ENCODE measurements at places on chromosomes 7 and 10.

DNA sequence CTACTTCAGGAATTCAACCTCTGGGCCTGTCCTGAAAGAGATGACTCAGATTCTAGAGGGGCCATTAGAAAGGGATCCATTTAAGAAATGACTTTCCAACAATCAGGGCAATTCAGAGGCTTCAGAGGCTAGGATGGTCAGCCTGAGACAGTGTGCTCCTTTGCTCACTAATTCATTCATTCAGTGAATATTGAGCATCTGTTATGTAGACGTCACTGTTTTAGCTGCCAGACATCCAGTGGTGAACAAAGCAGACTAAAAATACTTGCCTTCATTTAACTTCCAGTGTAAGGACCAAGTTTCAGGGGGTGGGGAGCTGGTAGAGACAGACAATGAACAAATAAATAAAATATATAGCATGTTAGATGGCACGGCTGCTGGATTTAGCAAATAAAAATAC, 1.6 kb downstream of the KIAA1217 start:
- DNase-seq = no peak

DNA sequence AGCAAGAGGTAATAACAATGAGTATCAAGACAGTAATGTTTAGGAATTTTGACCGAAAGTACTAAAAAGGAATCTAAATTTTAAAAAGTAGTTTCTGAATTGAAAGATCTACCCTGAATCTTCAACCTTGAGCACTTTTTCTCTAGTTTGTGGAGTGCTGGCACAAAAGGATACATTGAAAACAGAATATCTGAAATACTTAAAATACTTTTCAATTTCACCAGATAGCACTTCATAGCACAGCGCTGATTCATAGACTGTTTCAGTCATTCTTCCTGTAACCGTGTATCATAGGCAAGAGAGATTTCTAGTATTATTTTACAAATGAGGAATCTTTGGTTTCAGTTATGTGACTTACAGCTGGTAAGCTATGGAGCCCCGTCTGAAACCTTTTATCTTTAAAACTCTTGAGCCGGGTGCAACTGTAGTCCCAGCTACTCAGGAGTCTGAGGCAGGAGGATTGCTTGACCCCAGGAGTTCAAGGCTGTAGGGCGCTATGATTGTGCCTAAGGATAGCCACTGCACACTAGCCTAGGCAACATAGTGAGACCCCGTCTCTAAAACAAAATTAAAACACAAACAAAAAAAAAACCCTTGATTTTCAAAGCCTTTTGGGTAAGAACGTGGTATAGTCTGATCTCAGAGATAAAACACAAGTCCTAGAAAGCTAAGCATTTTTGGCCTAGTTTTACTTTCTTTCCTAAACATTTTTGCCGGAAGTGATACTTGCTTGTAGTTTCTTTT, 35.1 kb downstream of the FHIP2A start:
- DNase-seq = no peak

- no peak for DNase-seq
Measured at GRCh38 chr10:83373671-83374070, 765.6 kb upstream of the GHITM start.

DNA sequence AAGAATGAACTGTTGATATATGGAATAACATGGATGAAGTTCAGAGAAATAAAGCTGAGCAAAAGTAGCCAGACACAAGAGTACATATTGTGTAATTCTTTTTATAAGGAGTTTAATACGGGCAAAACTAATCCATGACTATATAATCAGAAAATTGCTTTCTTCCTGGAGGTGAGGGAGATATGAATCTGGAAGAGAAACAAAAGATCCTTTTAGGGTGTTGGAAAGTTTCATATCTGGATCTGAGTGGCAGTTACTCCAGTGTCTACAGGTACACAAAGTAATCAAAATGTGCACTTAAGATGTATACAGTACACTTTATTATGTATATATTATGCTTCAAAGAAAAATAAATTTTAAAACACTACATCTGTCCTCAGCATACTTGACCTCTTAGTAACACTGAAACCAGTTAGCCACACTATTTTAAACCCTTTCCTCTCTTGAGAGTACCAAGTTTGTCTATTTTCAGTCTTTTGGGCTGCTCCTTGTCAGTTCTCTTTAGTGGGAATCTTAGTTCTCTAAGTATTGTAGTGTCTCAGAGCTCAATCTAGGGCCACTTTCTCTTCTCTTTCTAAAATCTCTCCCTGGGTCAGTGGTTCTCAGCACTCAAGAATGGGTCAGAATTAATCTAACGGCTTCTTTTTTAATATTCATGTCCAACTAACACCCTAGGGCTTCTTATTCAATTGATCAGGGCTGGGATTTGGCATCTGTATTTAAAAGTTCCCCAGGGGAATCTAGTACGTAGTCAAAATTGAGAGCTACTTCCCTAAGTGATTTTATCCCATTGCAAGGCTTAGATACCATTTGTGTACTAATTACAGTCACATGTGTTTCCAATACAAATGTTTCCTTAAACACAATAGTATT, 4.3 kb upstream of the LIPF start:
- DNase-seq = no peak

DNA sequence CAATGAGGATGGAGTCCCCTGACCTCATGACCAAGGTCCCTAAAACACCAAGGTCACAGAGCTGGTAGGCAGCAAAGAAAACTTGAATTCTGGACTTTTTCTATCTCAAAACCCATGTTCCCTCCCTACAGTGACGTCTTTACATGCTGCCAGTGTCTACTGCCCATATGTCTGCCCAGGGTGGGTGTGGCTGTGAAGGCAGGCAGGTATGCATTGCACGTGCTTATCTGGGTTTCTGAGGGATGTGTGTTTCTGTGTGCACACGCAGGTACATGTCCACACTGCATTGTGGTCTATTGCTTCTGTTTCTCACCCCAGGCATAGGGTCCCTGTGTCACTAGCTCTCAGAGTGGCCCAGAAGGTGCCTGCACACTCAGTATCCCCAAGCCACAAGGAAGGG, 13.5 kb downstream of the ATP6V1F start:
- no peak for DNase-seq

GRCh38 chr7:66427956-66428355, 200.7 kb upstream of the KCTD7 start:
- DNase-seq = no peak

GRCh38 chr7:16817536-16817935, 12.7 kb upstream of the AGR2 start:
- no peak for DNase-seq

DNA sequence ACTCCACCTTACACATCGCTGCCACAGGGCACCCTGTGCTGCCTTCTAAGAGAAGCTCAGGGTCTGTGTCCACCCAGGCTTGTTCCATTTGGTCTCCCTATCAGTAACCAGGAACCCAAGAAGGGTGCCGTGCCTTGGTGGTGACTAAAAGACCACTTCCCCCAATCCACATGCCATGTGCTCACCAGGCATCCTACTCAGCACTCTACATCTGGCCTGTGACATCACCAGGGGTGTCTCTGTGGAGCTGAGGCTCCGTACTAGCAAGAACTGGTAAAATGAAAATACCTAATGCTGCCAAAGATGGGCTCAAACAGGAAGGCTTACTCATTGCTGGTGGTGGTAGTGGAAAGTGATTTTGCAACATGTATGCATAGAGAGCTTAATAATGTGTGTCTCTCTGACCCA, 19.0 kb upstream of the C10orf71 start:
- no peak for DNase-seq

GRCh38 chr10:11685787-11686218, 56.4 kb upstream of the ECHDC3 start:
- no peak for DNase-seq

DNA sequence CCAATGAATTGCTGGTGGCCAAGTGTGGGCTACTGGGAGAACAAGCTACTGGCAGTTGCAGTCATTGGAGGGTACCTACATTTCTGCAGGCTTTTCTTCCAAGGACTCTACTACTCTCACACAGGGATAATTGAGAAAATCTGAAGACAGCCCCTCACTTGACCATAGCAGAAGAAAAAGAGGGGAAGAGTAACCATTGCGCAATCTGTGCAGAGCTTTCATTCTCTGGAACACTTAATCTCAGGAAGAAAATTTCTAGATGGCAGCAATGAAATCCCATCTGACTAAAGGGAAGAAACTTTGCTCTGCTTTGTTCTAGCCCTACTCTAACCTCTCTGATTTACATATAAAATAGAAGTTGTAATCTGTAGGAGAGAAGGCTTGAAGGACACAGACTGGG, 1239.6 kb upstream of the SORCS1 start:
- DNase-seq = no peak

DNA sequence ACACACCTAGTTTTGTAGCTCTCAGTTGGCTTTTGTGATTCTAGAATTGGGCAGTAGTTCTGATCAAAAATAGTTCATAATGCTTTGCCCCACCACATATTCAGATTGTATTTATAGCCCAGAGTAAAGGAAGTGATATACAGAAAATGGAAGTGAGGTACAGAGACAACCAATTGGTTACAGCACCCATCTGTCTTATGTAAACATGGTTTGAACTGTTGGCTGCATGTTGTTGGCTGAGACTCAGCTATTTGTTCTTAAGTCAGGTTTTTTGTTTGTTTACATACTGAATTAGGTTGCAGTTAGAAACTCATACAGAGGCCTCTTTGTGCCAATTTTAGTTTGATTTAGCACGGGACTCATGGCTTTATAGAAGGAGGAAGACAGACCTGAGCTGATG, 158.9 kb upstream of the GPR26 start:
- DNase-seq = no peak

GRCh38 chr10:80500572-80501380, 36.9 kb upstream of the SH2D4B start:
- DNase-seq = peak; percentile 57

Data from islet precursor cell (in vitro differentiated cells).